ENCODE measurements at places on chromosomes 4 and X.
A peak's percentile ranks its signal among the peaks of the same experiment; 100 is the strongest.

- no peak for DNase-seq
These were observed 8.7 kb downstream of the AVPR2 start for GRCh38 chrX:153913211-153913610.

DNA sequence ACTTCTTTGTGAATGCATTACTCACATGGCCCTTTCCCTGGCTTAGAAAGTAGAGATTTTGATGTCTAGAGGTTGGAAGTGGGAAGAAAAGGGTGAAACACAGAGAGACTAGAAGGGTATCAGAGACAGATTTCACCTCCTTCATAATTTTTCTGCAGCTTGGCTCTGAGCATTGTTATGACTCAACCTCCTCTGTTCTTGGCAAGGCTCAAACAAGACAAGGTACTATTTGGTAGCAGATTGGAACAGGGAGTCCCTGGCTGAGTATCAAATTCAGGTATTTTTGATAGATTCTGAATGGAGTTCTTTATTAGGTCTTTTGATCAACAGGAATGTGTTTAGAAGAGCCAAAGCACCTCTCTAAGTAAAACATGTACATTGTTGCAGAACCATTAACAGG, 146.3 kb upstream of the CHRDL1 start:
- DNase-seq: no peak

DNA sequence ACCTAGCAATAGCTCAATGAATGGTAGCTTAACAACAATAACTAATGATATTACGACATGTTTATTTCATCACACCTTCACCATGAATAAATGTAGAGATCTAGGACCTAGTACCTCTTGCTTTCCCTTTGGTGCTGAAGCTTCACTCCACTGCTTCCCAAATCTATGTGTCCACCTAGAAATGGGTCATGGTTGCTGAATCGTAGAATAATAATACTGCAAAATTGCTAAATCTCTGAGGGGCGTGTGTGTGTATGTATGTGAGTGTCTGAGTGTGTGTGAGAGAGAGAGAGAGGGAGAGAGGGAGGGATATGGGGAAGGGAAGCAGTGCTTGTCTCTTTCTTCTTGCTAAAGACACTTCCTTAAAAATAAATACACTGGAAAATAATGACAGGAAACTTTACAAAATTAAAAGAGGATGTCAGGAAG, 109.3 kb upstream of the BMP2K start:
- DNase-seq: no peak

DNA sequence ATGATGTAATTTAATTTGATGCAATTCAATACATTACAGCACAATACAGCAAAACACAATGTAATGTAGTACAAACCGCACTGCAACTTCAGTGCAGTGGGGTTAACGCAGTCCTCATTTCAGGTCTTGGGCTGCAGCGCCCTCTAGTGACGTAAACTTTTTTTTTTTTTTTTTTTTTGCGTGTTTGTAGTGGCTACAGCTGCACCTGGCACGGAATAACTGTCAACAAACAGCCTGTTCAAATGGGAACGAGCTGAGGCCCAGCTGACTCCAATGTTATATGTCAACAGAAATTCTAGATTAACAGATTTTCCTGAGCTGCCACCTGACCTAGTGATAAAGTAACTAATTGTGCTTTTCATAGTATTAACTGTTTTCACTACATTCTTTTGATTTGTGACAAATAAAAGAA, 33.5 kb upstream of the RASSF6 start:
- peak; percentile 78 for DNase-seq

GRCh38 chrX:102684772-102685520, 27.3 kb upstream of the GPRASP2 start:
- no peak for DNase-seq

DNA sequence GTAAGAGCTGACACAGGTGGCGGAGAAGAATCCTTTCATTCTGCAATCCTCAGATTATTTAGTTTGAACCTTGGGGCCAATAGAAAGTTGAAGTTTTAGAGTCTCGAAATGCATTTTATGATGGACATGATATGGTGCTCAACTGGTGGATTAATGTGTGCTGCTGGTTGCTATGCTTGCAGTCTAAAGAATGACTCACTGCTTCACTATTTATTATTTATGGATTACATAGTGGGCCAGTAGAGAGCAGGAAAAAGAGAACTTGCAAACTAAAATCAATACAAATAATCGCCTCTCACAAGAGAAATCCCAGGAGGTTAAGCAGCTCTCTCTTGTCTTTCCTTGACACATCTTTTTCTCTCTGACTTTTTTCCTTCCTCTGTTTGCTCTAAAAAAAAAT, 2326.8 kb upstream of the AGA start:
- no peak for DNase-seq

DNA sequence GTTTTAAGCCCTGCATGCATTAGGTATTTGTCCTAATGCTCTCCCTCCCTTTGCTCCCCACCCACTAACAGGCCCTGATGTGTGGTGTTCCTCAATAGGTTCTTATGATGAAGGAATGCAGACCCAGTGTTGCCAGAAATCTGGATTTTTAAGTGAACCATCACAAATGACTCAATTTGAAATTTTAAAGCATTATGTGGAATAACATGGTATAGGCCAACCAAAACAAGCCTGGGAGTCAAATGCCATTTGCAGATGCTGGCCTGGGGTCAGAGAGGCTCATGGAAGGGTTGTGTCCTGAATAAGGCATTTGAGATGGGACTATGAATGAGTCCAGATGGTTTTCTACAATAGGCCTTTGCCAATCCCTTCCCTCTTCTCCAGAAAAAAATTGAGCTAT, 179.6 kb downstream of the SHROOM3 start:
- DNase-seq: no peak

- DNase-seq: no peak
These were observed 20.4 kb downstream of the IQCM start for GRCh38 chr4:149795256-149795655.

- peak; percentile 56 for DNase-seq
These were observed 777 bp upstream of the CASK start for GRCh38 chrX:41923978-41924683.

GRCh38 chr4:5753366-5753765, 42.4 kb downstream of the EVC start:
- DNase-seq: no peak
